ENCODE measurements at places on chromosomes 11 and 22. TPM values are rescaled to one million over a fixed set of nuclear protein-coding genes. Genes with fewer than 3 reads are reported as not detected.

ATM gene
- total RNA-seq = 30.1 TPM

PRDM11 gene
- total RNA-seq = 4.1 TPM

SLCO2B1 gene
- total RNA-seq = 50.3 TPM

TSSK2 gene
- total RNA-seq = not detected

NEFH gene
- 0.42 TPM for total RNA-seq

ESAM gene
- 10.4 TPM for total RNA-seq

OR4A16 gene
- total RNA-seq = not detected

HEPN1 gene
- total RNA-seq = not detected

DAGLA gene
- 7.5 TPM for total RNA-seq

GTSE1 gene
- 7.8 TPM for total RNA-seq

NCR3LG1 gene
- 11.3 TPM for total RNA-seq

OR52E5 gene
- not detected for total RNA-seq

MRGPRD gene
- total RNA-seq = not detected

JHY gene
- total RNA-seq = 1.9 TPM

CNIH2 gene
- 0.67 TPM for total RNA-seq

MMP27 gene
- 0.16 TPM for total RNA-seq

COPB1 gene
- 112 TPM for total RNA-seq

LRRC4C gene
- 0.42 TPM for total RNA-seq

MRGPRG gene
- not detected for total RNA-seq

VSTM5 gene
- total RNA-seq = 1.4 TPM

MN1 gene
- total RNA-seq = 1.5 TPM

KLHDC7B gene
- total RNA-seq = 0.16 TPM

OR51F2 gene
- total RNA-seq = not detected

APOL5 gene
- total RNA-seq = not detected

PGGHG gene
- total RNA-seq = 12.9 TPM

OR51B4 gene
- not detected for total RNA-seq

RASSF7 gene
- total RNA-seq = 108 TPM

FIBIN gene
- total RNA-seq = 0.25 TPM

CARNS1 gene
- total RNA-seq = 0.32 TPM

TPH1 gene
- total RNA-seq = 12.4 TPM

ANGPTL5 gene
- total RNA-seq = not detected

LMO2 gene
- total RNA-seq = 7.2 TPM

SLC22A9 gene
- total RNA-seq = not detected

ALKBH3 gene
- 22.5 TPM for total RNA-seq

MMP3 gene
- total RNA-seq = 1.6 TPM

SSTR3 gene
- not detected for total RNA-seq

SLC43A3 gene
- 10.6 TPM for total RNA-seq

RIMBP3B gene
- total RNA-seq = 0.11 TPM

ANO9 gene
- total RNA-seq = 121 TPM

PAX6 gene
- total RNA-seq = 1.1 TPM

KLHL35 gene
- 0.50 TPM for total RNA-seq

WBP2NL gene
- 1.1 TPM for total RNA-seq

CLMP gene
- 3.3 TPM for total RNA-seq

OR52B2 gene
- total RNA-seq = not detected

ACRV1 gene
- total RNA-seq = not detected

CELSR1 gene
- 2.7 TPM for total RNA-seq

TSGA10IP gene
- total RNA-seq = not detected

SCGB2A2 gene
- not detected for total RNA-seq

TIRAP gene
- 17.8 TPM for total RNA-seq
